ENCODE measurements at places on chromosomes 2 and 18.

DNA sequence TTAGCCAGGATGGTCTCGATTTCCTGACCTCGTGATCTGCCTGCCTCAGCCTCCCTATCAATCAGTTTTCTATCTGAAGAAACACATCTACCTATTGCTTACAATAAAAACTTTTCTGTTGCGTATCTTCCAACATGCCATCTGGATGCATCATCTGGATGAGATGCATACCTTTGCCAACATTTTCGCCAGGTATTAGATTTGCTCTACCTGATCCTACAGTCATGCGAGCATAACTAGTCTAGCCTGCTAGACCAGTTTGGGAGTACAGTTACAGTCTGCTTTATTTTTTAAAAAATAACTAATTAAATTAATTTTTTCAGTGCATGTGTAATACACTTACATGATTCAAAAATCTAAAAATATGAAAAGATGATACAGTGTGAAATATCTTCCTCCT is 334.0 kb upstream of the MEX3C start:
- no peak for DNase-seq

- no peak for DNase-seq
Observed at GRCh38 chr2:36473230-36473629, 117.7 kb downstream of the CRIM1 start.

DNA sequence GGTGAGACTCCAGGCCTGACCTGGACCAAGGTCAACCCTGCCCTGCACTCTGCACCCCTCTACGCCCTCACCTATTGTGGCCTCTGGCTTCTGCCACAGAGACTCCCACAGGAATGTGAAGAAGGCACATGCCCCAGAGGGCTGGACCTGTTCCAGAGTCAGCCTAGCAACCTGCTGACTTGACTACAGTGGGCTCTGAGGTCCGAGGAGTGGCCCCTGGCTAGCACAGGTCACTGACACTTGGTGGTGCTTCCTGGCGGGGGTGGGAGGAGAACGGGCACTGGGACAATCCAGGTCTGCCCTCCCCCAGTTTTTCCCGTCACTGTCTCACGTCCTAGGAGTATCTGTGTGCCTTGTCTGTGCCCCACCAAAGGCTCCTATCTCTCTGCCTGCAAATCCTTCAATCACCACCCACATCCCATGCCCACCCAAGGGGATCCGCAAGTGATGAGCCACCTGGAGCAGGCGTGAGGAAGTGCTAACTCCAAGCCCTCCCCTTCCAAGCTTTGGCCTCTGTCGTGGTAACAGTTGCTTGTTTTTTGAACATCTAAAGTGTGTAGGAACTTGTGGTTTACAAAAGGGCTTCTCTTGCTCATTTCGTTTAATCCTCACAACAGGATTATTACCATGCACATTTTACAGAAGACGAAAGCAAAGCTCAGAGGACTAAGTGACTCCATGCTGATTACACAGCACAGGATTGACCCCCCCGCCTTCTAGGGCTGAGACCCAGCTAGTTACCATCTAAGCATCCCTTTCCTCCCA is 86.2 kb downstream of the MCFD2 start:
- DNase-seq, result no peak

DNA sequence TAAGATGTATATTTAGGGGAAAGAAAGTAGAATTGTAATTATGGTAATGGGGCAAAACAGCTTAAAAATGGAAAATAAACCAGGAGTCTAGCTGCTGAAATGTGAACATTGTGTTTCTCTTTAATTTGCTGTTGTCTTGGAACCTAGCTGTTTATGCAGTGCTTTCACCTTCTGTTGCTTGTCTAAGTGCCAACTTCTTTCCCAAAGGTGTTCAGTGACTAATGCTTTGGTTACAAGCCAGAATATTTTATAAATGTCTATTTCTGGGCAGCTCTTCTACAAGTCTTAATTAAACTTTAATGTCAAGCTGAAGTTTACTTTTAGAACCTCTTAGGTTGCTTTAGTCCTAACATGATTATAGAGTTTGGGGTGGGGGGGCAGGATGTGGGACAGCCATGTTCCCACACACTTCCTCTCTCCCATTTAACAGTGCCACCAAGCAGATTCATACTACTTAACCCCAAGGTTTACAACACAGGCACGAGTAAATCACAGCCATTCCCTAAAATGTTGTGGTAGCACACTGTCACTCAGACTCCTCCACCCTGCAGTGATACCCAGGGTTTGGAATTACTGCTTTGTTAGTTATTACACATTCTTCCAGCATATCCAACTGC is 60.6 kb downstream of the ITGA4 start:
- DNase-seq, result peak; percentile 18

- DNase-seq, result no peak
Observed at GRCh38 chr2:31267437-31268120, 33.6 kb downstream of the EHD3 start.

DNA sequence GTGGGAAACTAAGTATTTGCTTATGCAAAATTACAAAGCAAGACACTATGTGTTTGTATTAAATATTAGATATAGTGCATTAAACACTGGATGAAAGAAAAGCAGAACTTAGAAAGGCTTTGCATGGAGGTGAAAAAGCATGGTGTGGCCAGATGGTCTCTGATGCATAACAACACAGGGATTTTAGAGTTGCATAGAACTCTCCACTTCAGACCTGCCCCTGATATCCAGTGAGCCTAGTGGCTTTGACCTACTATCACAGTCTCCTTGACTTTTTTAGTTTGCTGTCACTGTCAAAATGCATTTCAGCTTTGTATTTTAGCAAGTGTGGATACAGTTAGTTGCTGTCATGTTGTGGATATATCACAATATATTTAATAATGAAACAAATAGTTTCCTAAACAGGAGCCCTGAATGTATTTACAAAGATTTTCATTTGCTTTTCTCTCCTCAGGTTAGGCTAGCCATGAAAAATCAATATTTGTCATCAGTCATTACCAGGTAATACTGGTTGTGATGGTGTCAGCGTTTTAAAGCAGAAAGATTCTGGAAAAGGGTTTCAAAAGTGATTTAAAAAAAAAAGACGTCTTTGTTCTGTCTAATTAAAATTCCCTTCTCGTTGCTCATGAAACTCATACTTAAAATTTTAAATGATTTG is 5.2 kb downstream of the CSRNP3 start:
- DNase-seq, result no peak

- no peak for DNase-seq
Observed at GRCh38 chr2:2838548-2838845, 507.4 kb upstream of the MYT1L start.

DNA sequence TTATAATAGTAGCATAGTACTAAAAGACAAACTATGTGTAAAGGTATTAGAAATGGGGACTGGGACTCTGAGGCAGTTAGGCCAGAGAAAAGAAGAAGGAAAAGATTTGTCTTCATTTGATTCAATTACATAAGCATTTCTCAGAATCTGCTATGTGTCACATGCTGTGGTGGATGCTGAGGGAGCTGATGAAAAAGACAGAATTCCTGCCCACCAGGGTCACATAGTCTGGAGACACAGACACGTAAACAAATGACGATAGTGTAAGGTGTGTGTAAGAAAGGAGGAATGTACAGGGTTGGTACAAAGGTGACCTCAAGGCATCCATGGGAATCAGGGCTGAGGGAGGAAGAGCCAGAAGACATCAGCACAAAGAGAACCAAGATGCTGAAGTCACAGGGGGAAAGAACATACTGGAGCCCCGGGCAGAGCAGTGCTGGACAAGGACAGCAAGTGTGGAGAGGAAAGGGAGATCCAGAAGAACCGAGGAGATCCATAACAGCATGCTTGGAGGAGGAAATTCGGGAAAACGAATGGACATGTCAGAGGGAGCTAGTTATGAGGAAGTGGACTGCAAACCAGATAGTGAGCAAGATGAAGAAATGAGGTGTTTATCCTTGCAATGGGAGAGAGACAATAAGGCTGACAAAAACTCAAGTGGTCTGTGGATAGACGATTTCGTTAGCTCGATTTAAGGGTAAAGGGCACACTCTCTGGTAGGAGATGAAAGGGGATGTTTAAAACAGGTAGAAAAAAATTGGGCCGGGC is 1.2 kb upstream of the MAPRE3 start:
- DNase-seq, result no peak

DNA sequence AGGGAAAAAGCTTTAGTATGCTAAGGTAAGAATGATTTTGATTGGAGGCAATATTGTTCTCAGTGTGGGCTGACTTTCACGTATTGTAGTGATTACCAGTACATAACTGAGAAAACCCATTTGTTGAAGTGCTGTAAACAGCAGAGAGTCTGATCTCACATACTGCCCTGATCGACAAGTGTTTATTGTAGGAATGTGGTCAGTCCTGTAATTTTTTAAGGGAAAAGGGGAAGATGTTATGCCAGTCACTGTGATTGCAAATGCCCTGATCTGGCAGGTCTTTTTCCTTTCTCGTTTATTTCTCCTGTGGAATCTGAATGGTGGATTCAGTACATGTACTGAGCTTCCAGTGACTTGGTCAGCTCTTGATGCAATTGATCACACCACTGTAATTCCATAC is 11.5 kb downstream of the SPATS2L start:
- DNase-seq, result no peak

DNA sequence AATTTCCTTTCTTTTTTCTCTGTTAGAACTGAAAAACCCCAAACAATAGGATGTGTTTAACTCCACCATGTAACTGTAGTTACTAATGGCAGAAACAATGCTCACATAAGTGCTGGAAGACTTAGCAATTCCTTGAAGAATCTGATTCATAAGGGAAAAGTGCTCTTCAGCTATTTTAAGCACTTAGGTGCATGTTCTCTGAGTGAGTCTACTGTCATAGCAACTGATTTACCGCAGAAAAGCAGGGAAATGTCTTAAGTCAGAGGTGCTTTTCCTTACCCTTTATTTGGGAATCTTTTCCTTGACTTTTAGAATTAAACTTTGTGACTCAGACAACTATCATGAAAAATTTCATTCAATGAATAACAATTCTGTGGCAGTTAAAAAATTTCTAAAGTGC is 65.4 kb upstream of the NABP1 start:
- no peak for DNase-seq

DNA sequence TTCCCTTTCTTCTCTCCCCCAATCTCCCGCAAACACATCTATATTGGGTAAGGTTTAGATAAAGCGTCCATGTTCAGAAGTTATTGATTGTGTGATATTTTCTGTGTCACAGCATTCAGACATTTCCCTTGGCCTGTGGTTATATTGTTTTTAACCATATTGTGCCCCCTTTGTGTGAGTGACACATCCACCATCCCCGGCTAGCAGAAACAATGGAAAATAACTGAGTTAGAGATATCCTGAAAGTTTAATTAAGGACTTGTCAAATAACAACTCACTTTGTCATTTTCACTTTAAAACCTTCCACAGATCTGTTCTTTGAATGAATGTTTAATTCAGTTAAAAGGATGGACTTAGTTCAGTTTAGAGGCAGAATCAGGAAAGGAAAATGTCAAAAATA is 151.0 kb downstream of the KCNJ3 start:
- no peak for DNase-seq

GRCh38 chr2:100260712-100261620 is 61.3 kb downstream of the LONRF2 start:
- DNase-seq, result peak; percentile 5

- no peak for DNase-seq
Observed at GRCh38 chr2:98693477-98693876, 37.5 kb downstream of the MGAT4A start.

DNA sequence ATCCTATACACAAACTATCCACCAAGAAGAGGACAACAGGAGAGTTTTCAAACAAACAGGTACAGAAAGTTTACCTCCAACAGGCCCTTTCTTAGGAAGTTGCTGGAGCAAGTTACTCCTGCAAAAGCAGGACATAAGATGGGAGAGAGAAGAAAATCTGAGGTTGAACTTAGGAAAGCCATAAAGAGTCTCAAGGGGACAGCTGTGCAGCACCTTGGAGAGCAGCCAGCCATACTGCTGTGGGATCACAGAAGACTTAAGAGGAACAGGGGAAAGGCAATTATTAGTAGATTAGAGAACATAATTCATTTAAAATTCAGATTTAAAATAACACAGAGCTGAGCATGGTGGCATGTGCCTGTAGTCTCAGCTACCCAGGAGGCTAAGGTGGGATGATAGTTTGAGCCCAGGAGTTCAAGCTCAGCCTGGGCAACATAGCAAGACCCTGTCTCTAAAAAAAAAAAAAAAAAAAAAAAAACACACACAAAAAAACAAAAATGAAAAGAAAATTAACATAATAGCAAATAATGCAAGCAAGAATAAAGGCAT is 148.1 kb upstream of the SIX3 start:
- no peak for DNase-seq

DNA sequence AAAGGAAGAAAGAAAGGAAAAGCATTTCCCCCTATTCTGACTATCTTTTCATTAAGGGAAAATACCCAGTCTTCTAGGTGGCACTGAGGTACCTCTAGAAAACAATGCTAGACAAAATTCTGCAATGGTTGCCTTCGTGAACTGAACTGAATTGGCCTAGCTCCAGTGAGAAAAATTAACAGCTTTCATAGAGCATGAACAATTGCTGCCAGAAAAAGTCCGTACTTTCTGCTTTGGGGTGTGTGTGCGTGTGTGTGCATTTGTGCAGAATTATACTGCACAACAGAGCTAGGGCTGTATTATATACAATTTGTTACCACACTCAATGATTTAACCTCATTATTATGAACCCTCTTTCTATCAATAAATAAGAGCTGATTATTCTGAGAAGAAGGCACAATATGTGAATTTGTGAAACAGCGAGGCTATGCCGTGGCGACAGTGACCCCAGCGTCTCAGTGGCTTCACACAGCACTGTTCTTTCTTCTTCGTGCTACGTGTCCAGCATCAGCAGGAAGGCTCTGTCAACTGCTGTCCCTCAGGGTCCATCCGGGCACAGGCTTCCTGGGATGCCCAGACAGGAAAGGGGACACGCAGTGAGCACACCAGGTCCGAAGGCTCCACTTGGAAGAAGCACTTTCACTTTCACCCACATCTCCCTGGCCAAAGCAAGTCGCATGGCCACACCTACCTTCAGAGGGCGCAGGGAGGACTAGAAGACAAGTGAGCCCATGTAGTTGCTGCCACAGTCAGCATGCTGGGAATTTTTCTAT is 47.5 kb downstream of the PTGR3 start:
- DNase-seq, result peak; percentile 31

DNA sequence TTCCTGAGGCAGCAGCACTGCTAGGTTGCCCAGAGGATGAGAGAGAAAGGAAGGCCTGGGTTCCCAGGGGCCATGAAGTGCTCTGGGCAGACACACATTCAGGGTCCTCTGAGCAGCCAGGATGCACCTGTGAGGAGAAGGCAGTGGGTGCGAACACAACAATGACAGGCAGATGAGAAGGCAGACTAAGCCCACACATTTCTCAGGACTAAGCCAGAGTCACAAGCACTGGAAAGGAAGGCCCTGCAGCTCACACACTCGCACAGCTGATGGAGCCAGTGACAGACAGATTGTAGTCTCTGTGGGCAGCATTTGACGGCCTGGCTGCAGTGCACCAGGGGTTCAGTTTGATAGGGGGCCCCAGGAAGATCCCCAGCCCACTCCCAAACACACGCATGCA is 61.8 kb downstream of the ARHGEF4 start:
- no peak for DNase-seq

GRCh38 chr2:45964223-45964841 is 312.9 kb downstream of the PRKCE start:
- no peak for DNase-seq

- no peak for DNase-seq
Observed at GRCh38 chr18:35083174-35083712, 42.0 kb downstream of the MAPRE2 start.

GRCh38 chr2:37664231-37664643 is 7.2 kb downstream of the CDC42EP3 start:
- no peak for DNase-seq

- DNase-seq, result no peak
Observed at GRCh38 chr2:150866431-150866830, 379.0 kb upstream of the RND3 start.

- no peak for DNase-seq
Observed at GRCh38 chr2:30421604-30422443, 25.2 kb upstream of the LCLAT1 start.
